NCI-H82 (cell line): ENCODE measurements at places on chromosomes 1 and 21.

GRCh38 chr1:89129911-89130310, 4.0 kb upstream of the GBP2 start:
- no peak for DNase-seq

DNA sequence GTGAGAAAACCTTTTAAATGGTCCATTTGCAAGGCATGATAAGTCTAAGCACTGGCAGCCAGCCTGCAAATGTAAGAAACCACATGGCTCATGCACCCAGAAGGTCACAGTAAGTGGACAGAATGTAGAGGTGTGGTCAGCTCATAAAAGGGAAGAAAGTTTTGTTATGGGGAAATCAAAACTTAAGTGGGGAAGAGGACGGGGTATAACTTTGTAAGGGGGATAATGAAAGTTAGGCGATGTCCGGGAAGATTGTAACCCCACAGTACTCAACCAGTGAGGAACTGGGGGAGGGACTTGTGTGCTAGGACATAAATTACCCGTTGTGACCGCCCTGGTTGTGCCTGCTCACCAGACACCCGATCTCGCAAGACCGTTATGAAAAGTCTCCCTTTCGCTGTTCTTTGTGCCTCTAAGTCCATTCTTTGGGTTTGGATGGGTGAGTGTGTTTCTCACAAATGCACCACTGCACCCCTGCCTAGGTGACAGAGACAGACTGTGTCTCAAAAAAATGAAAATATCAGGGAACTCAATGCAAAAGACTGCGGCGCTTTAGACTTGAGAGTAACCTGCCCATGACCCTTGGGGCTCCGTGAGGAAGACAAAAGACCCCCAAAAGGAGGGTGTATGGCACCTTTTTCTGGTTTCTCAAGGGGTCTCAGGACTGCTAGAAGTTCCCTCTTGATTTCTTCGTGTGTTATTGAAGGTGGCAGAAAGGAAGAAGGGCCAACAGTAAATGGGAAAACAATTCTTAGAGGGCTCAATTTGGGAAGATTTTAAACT, 28.6 kb upstream of the ZNF496 start:
- no peak for DNase-seq

DNA sequence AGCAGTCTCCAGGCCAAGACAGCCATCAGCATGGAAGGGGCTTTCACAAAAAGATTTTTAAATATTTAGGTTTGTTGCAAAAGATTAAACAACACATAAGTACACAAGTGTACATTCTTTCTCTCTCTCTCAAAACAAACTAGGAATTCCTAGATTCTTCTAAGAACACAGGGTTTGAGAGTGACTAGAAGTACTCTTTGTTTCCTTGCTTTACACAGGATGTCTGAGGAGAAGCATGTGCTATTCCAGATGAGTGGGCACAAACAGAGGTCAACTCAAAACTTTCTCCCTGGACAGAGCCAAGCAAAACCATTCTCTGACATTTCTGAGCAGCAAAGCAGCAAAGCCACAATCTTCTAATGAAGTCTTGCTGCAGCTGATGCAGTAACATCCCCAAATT, 210.6 kb upstream of the HOOK1 start:
- DNase-seq: no peak

GRCh38 chr1:18415448-18416027, 65.2 kb upstream of the KLHDC7A start:
- no peak for DNase-seq

DNA sequence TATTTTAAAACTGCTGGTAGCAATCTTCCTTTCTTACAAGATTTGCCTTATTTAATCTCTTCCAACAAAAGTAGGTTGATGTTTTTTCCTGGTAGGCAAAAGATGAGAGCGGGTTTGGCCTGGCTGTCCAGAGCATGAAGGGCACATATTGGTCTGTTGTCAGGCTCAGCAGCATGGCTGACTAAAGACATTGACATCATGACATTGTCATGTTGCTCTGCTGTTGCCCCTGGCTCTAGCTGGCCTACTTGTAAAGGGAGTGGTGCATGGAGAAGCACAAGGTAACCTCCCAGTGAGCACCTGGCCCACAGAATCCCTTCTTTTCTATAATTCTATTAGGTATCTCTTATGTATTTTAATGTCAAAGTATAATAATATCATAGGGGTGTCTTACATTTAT, 23.6 kb downstream of the GNPAT start:
- no peak for DNase-seq

DNA sequence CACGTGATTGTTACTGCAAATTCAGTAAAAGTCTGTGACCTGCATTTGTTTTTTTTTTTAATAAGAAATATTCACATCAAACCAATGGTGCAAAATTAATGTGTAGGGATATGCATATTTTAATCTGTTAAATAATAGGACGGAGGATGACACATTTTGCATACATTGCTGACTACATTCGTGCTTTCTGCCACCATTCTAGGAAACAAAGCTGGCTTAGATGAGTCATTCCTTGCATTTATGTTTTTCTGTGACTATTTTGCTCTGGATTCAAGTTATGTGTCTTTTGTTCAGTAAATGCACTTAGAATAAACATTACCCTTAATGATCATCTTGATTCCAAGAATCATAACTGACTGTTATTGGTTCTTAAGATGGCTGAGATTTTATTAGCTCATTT, 23.9 kb upstream of the CYYR1 start:
- no peak for DNase-seq

DNA sequence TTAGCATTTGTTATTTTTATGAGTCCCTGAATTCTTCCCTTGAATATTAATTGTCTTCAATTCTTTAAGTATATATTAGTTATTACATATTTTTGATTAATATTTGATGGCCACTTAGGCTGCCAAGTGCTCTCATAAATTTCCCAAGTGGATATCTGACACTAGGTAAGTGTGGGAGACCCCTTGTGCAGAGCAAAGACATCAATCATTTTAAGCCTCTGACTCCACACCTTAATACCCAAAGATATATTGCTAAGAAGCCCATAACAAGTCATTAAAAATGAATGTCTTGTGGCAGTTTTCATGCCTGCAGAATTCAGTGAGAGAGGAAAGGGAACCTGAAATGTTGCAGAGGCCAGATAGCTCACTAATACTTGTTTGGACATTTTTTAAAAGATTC, 58.4 kb upstream of the PROX1 start:
- DNase-seq: no peak

DNA sequence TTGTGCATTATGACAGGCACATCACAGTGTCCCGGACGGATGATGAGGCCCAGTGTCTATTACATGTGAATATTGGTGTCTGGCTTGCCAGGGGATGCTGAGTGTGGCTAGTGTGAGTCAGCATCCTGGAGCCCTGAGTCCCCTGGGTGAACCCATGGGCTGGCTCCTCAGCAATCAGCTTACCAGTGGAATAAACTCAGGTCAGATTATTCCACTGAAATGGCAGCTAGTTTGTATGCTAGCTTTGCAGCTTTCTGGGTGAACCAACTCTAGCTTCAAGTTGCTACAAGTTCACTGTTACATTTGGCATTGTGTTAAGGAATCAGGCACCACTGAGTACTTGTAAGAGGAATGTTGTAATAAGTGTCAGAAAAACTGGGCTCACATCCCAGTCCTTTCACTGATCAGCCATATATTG, 23.9 kb upstream of the RPTN start:
- DNase-seq: no peak

DNA sequence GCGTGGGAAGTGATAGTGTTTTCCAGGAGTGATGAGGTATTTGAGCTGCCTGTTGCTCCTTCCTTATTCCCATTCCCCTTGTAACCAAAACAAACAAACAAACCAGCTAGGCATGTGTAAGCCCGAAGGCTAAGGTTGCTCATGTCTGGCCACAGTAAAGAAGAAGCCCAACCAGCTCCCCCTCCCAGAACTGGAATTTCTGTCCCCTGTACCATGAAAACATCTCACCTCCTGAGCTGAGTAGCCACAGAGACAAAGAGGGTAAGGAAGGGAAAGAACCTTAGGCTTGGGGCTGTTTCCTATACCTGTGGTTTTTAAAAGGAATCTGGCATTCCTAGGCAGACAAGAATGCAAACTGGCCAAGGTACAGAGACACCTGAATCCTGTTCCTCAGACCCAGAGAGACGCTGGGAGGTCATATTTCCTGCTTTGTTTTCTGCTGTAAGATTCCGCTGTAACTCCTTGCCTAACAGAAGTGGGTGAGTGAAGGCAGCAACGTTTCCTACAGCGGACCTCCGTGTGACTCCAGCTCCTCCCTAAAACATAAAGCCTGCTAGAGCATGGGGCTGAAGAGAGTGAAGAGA, 41.7 kb upstream of the RAB4A start:
- DNase-seq: no peak

GRCh38 chr1:22831729-22832413, 121.2 kb downstream of the EPHB2 start:
- no peak for DNase-seq

DNA sequence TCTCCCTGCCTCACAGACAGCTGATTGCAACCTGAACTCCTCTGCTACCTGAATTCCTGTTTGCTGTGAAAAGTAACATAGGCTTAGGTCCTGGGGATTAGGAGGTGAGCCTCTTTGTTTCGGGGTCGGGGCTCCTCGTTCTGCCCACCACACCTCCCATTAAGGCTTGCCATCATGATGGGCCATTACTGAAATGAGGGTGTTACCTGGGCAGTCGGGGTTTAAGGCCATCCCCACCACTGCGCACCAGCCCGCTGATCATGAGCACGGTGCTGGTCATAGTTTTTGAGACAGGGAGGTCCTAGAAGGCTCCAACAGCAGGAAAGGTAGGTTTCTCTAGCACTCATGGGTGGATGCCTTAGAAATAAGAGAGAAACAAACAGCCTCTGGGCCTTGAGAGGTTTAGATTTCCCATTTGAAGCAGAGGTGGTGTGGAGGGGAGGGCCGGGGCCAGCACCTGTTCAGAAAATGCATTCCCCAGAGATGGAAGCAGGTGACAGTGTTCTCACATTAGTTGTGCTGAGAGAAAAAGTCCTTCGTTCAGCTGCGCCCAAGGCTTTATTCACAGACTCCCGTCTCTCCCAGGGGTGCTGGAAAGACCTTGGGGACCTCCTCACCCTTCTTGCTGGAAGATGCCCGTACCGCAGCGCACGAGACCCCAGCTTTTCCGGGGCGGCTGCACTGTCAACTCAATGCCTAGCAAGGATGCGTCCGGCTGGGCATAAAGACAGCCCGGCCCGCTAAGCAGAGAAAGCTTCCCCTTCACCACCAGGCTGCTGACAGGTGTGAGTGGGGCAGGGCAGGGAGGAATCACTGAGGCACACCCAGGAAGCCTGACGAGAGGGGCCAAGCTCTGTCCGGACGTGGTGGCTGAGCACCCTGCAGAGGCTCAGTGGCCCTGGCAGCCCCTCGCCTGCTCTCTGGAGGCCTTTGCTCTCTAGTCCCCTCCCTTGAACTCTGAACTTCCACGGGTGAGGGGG, 125.5 kb downstream of the PGBD5 start:
- no peak for DNase-seq

DNA sequence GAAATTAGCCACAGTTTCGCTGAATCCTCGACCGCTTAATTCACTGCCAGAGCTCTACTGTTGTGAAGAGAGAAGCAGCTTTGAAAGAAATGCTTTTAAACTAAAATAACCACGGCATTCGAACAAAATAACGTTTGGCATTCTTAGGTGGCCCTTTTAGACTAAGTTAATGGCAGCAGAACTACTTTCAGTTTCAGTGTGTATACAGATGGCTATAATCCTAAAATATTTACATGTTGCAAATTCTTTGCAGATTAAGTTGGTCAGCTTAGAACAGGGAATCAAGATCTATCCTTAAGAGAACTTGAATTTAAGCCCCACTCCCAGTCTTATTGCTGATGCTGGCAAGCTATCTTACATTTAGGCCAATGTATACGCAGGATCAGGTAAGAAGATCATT, 62.7 kb downstream of the ADSS2 start:
- DNase-seq: peak; percentile 61

DNA sequence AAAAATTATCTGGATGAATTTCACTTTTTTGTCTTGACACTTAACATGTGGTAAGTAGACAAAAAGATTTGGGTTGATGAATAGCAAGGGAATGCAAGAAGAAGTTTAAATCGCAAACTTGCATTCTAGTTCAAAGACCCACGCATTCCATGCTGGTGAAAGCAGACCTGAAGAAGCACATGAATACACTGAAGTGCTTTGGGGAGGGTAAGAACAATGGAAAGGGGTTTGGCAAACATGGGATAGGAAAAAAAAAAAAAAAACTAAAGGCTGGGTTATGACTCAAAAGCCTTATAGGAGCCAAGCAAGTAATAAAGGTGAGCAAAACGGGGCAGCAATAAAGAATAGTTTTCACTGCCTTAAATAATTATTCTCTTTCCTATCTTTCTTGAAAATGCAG, 450.2 kb downstream of the LMO4 start:
- no peak for DNase-seq

DNA sequence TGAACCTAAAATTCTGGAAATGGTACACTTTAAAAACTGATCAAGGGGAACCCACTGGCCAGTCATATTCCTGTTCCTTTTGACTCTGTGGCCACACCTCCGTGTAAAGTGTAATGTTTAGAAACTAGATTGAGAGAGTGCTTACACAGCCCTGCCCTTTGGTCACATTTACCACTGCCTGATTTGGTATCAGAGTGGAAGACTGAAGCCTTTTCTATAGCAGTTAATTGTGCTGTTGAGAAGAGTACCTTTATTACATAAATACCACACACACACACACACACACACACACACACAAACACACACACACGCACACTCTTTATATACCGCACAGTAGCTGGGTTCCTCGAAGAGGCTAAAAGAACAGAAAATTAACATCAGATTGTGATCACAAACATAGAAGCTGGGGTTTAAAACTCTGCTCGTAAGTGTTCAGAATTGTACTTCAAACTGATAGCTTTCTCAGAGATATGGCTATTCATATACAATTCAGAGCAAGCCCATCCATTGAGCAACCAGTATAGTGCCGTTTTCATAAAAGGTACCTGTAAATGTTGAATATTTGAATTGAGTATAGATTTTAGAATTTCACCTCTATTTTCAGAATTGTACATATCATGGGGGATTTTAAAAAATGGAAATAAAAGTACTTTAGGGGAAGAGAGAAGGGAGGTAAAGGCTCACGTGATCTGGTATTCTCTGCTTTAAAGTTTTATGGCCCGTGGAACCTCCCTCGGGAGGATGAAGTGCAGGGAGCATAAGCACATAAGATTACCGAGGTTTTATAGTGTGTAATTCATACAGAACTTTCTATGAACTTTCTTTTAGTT, 37.5 kb downstream of the CAMTA1 start:
- peak; percentile 55 for DNase-seq
